Body of pancreas (tissue), 4 donors: ENCODE measurements at places on chromosomes 16 and 17.

- DNase-seq = peak; percentile 94
These were observed 1.5 kb upstream of the BICDL2 start for GRCh38 chr16:3038256-3038655.

DNA sequence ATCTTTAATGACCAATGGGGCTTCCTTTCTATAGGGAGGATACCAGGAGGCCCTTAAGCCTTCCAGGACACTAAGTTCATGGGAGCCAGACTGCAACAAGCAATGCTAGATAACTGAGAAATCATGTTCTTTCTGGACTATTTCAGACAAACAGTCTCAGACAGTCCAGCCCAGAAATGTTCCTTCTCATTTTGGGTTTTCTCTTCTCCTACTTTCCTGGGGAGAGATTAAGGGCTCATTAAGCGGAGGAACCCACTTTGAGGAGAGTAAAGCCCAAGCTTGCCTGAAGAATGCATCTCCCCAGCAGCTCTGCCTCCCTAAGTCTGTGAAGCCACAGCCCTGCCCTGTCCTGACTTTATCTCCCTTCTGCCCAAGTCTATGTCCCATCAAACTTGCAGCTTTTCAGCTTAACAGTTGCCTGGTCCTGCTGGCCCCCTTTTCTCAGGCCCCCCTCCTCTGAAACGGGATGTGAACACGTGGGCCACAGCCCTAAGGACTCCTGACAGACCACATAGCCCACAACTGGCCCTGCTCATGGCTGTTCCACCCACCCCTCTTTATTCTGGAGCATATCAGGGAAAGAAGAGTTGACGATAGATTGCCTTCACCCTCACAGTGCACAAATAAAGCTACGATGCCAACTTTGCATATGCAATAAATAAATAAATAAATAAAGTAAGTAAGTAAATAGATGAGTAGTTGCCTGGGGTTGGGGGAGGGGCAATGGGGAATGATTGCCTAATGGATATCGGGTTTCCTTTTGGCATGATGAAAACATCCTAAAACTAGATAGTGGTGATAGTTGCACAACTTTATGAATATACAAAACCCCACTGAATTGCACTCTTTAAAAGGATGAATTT is 111.0 kb downstream of the N4BP1 start:
- peak; percentile 47 for DNase-seq

GRCh38 chr16:3019594-3020246 is 448 bp upstream of the TNFRSF12A start:
- no peak for DNase-seq

GRCh38 chr17:44097110-44097958 is 26.1 kb downstream of the HDAC5 start:
- DNase-seq = peak; percentile 55

DNA sequence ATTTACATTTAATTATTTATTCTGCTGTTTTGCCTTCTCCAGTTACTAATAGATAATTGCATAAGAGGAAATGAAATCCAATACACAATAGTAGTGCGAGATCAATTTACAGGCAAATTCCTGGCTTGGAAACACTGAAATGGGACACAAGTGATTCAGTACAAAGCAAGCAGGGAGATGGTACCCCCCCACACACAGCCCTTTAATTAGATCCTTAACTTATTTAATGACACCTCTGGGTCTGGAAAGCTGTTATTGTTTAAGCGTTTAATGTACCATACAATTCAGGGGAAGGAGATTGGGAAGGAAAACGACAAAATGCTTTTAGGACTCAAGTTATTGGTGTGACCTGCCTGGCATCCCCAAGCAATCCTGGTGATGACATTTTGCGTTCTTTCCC is 318.2 kb downstream of the NPIPA8 start:
- no peak for DNase-seq
